ENCODE measurements at places on chromosomes 11 and 22. TPM values are rescaled to one million over a fixed set of nuclear protein-coding genes. Genes with fewer than 3 reads are reported as not detected.

SYT12 gene
- 10.6 TPM for total RNA-seq

CREB3L1 gene
- 2.1 TPM for total RNA-seq

NCAM1 gene
- 3.9 TPM for total RNA-seq

DGAT2 gene
- total RNA-seq, result 3.7 TPM

BAIAP2L2 gene
- 1.9 TPM for total RNA-seq

SERPING1 gene
- 61.4 TPM for total RNA-seq
